ENCODE measurements at places on chromosomes 1 and 21.

- no peak for DNase-seq
These were observed 9.1 kb upstream of the ARTN start for GRCh38 chr1:43924516-43924915.

DNA sequence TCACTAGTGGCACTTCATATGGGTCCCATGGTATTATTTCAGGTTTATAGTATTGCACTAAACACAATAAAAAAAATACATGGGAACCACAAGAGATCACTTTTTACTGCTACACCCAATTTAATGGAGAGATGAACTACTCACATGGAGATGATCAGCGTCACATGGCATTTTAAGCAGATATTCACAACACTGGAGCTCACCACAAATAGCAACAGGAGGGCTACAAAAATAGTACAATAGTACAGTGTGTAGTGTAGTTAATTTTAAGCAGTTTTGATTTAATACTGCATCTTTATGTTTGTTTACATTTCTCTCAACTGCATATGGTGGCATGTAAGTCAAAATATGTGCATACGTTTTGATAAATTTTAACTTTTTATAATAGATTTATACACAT lies 31.0 kb downstream of the SNX7 start:
- DNase-seq = no peak

GRCh38 chr1:94716965-94717364 lies 103.2 kb upstream of the SLC44A3 start:
- DNase-seq = no peak

DNA sequence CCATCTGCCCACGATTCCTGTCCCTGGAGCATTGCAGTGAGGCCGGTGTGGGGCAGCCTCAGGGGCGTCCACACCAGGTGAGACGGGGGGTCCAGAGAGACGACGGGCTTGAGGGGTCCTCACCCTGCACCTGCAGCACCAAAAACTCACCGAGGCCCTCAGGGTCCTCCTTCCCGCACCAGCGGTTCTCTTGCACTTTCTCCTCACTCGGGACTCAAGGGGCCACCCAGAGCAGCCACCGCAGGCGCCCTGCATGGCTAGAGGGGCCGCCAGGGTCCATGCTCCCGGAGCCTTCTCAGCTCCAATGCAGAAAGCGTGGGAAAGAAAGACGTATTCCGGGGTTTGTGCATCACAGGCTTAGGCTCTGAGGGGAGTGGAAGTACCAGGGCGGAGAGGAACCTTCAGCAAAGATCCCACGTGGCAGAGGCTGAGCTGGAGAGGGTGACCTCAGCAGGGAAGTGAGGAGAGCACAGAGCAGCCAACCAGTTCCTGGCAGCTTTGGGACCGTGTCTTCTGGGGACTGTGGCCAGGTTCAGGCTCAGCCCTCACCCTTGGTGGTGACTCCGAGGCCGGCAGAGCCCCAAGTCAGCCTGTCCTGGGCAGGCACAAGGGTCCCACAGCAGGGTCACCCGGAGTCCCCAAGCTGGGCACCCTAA lies 19.5 kb upstream of the COL6A2 start:
- DNase-seq = no peak

- DNase-seq = peak; percentile 80
These were observed 759 bp downstream of the AHCTF1 start for GRCh38 chr1:246930830-246931548.

DNA sequence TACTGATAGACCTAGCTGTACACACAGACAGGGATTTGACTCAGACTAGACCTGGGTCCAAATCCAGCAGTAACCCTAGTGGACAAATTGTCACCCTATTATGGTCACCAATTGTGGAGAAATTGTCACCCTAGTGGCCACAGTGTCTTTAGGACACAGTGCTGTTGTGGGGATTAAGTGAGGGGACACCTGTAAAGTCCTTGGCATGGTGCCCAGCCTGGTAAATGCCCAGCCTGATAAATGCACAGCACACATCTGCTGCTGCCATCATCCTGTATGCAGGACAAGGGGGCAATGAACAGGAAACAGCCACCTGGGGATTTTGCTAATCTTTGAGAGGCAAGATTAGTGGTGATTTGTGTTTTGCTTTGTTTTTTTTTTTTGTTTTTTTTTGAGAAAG lies 2.3 kb downstream of the TMEM61 start:
- DNase-seq = no peak

DNA sequence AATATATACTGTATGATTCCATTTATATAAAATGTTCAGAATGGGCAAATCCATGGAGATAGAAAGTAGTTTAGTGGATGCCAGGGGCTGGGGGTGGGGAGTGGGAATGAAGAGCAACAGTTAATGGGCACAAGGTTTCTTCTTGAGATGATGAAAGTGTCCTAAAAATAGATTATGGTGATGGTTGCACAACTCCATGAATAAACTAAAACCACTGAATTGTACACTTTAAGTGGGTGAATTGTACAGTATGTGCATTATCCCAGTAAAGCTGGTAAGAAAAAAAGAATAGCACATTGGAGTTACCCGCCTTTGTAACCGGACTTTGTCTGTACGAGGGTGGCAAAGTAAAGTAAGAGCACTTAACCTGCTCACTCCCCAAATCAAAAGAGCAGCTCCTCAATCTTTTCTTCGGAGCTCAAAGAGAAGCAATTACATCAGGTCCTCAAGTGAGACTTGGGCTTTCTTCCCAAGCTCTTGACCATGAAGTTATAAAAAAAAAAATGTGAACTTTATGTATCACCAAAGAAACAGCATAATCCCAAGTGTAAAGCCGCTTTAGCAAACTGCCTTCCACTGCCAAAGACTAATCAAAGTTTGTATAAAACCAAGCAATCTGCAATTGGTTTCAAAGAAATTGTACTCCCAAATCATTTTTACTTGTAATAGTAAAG lies 32.1 kb downstream of the ALDH9A1 start:
- DNase-seq = no peak

- no peak for DNase-seq
These were observed 13.6 kb upstream of the LRP8 start for GRCh38 chr1:53341521-53341895.

GRCh38 chr1:206512058-206512850 lies 4.9 kb downstream of the RASSF5 start:
- no peak for DNase-seq

GRCh38 chr1:66356605-66357004 lies 177.3 kb upstream of the SGIP1 start:
- no peak for DNase-seq

GRCh38 chr1:66217021-66217420 lies 316.9 kb upstream of the SGIP1 start:
- no peak for DNase-seq

- DNase-seq = peak; percentile 86
These were observed 106.5 kb downstream of the HLCS start for GRCh38 chr21:36859744-36860501.

GRCh38 chr1:82045221-82045620 lies 244.5 kb downstream of the ADGRL2 start:
- DNase-seq = no peak

- DNase-seq = no peak
These were observed 89.8 kb downstream of the KIF14 start for GRCh38 chr1:200530623-200531261.

- peak; percentile 14 for DNase-seq
These were observed 85.1 kb upstream of the RHOU start for GRCh38 chr1:228650141-228650540.

DNA sequence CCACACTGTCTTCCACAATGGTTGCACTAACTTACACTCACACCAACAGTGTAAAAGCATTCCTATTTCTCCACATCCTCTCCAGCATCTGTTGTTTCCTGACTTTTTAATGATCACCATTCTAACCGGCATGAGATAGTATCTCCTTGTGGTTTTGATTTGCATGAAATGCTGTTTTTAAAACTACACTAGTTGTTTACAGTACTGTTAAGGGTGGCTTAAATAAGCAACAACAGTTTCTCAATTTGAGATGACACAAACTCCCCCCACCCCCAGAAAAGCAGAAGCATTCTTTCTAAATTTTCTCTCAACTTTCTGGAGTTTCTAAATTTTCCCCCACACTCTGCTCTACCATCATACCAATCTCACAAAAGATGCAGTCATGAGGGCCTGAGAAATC lies 7.1 kb upstream of the SLAMF7 start:
- DNase-seq = no peak

DNA sequence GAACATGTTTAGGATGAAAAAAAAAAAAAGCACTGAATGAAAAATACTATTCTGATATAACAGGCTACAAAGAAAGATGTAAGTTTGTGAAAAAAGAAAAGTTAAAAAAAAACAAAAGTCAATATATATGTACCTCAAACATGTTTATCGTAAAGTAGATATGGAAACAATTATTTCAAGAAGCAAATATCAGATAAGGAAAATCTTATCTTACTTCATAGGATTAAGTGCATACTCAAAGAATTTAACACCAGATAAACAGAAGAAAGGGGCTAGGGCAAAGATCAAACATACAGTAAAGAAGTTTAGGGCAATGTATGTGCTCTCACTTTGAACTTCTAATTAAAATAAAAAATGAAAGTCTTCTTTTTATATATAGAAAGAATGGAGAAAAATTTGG lies 75.3 kb downstream of the NEGR1 start:
- no peak for DNase-seq

DNA sequence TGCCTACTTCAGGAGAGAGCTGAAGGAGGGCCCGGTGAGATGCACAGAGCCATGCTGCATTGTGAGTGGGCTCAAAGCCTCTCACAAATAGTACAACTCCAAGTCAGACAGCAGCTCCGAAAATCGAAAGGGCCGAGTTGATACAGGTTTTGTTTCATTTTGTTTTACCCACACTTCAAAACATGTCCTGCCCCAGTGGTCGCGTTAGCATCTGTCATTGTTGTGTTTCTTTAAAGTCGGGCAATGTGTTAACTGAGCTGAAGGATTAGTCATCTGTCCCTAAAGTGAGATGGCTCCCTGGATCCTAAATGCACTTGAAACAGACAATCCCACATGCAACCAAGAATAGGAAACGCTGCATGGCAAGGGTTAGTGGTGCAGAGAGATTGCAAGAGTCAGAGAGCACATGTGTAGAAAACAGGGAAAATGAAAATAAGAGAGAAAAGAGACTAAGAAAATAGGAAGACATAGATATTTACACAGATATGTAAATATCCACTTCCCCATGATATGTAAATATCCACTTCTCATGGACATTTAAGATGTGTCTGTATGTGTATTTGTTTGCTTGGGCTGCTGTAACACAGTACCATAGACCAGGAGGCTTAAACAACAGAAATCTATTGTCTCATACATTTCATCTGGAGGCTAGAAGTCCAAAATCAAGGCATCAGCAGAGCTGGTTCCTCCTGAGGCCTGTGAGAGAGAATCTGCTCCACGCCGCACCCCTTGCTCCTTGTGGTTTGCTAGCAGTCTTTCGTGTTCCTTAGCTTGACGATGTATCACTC lies 131.4 kb upstream of the RAB4A start:
- no peak for DNase-seq

- no peak for DNase-seq
These were observed 14.8 kb downstream of the ALX3 start for GRCh38 chr1:110055493-110056284.
